ENCODE measurements at places on chromosomes 6 and 20. TPM values are rescaled to one million over a fixed set of nuclear protein-coding genes. Genes with fewer than 3 reads are reported as not detected.

- DNase-seq = no peak
- H3K27me3 ChIP-seq = no peaks in the 10 kb centered on the region
- no peaks in the 10 kb centered on the region for H3K4me1 ChIP-seq
- H3K36me3 ChIP-seq = no peaks in the 10 kb centered on the region
- H3K27ac ChIP-seq = no peak overlapping the region
- H3K4me3 ChIP-seq = no peak overlapping the region
Observed at GRCh38 chr6:156376091-156376490, 401.1 kb upstream of the ARID1B start.

DNA sequence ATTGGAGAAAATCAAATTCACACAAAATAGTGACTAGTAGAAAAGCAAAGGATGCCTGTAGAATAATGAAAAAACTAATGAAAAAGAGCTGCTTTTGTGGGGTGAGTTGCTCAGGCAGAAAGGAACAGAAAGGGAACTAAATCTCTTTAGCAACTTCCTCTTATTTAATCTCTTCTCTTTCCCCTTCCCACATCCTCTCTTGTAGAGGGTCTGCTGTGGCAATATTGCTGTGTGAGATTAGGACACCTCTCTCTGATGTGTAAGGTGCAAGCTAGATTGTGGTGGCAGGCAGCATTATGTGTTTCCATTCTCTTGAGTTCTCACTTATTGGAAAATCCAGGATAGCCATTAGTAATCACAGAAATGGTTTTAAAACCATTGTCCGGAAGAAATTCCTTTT lies 49.7 kb downstream of the SYNE1 start:
- peaks cover 5% of the 10 kb centered on the region for H3K4me1 ChIP-seq
- H3K4me3 ChIP-seq = no peak overlapping the region
- H3K36me3 ChIP-seq = no peaks in the 10 kb centered on the region
- no peak for DNase-seq

DNA sequence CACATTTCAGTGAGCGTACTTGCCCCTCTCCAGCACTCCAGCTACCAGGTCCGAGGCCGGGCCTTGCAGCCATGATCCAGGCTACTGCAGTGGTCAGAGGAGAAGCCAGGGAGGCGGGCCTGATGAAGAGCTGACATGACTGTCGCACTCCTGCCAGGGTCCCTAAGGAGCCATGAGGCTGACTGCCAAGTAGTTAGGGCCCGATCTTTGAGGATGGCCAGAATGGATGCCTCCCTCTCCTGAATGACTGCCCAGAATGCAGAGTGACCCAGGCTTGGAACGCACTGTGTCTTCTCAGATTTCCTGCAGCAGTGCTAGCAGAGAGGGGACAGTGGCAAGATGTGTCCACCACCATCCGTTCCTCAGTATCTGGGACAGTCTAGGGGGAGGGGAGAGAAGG lies 24.7 kb upstream of the LRFN2 start:
- H3K4me1 ChIP-seq = no peaks in the 10 kb centered on the region
- no peaks in the 10 kb centered on the region for H3K36me3 ChIP-seq
- H3K27ac ChIP-seq = no peak overlapping the region
- H3K27me3 ChIP-seq = peaks cover 100% of the 10 kb centered on the region
- H3K4me3 ChIP-seq = no peak overlapping the region
- no peak for DNase-seq

The CEP250 gene
- 15.3 TPM for total RNA-seq

- peaks cover 22% of the 10 kb centered on the region for H3K4me1 ChIP-seq
- peaks cover 100% of the 10 kb centered on the region for H3K27me3 ChIP-seq
Observed at GRCh38 chr6:84763886-84764331, 489 bp downstream of the TBX18 start.

DNA sequence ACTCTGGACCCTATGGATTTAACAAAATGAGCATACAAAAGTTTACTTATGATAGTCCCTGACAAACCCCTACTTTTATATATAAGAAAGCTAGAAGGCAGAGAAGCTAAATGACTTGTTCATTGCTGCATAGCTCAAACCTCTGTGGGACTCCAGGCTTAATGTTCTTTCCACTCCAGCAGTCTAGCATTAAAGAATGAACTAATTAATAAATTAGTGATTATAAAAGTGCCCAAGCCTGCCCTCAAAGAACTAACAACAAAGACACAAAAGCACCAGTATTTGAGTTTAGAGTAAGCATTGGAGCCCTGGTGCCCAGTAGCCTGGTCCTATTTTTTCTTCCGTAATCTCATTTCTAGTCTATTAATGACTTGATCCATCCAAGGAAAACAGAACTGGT lies 59.9 kb downstream of the LAMA4 start:
- peaks cover 45% of the 10 kb centered on the region for H3K36me3 ChIP-seq
- no peak overlapping the region for H3K4me3 ChIP-seq
- DNase-seq = no peak
- no peaks in the 10 kb centered on the region for H3K27me3 ChIP-seq

DNA sequence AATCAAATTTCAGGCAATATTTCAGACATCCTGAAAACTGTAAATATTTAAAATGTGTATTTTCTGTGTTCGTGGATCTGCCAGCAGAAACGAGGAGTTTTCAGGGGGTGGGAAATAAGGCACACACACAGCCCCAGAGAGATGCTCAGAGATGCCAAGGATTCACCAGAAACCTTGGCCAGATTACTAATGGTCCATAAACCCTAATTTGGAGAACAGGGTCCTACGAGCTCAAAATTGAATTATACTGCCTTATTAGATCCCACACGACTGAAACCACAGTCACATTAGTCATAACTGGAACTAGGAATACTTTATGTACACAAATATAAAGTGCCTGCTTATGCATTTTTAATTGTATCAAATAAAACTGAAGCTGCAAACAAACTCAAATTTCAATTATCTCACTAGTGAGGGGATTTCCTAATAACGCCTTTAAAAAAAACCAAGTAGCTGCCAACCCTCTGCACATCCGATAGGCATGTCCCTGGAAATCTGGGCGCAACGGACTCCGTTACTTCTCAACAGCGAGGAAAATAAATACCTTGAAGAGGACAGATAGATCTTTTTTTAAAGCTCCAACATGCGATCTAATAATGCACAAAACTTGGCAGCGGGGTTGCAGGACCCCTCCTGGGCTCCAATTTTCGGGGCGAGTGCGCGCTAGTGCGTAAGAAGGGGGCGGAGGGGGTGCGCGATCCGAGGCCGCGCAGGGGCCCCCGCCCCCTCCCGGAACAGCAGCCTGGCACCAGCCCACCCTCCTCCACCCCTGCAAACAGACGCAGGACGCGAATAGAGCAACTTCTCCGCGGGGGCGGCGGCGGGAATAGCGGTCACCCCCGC lies 897 bp downstream of the CHD6 start:
- H3K27ac ChIP-seq = peak overlapping the region; percentile 93
- no peaks in the 10 kb centered on the region for H3K27me3 ChIP-seq
- peak overlapping the region; percentile 83 for H3K4me3 ChIP-seq
- DNase-seq = peak; percentile 24

The NR2E1 gene
- total RNA-seq = not detected

The MACROD2 gene
- 3.6 TPM for total RNA-seq

- no peak overlapping the region for H3K27ac ChIP-seq
- H3K36me3 ChIP-seq = peaks cover 99% of the 10 kb centered on the region
- no peak overlapping the region for H3K4me3 ChIP-seq
- no peaks in the 10 kb centered on the region for H3K27me3 ChIP-seq
- no peaks in the 10 kb centered on the region for H3K4me1 ChIP-seq
Observed at GRCh38 chr6:89708316-89708715, 69.8 kb upstream of the LYRM2 start.

DNA sequence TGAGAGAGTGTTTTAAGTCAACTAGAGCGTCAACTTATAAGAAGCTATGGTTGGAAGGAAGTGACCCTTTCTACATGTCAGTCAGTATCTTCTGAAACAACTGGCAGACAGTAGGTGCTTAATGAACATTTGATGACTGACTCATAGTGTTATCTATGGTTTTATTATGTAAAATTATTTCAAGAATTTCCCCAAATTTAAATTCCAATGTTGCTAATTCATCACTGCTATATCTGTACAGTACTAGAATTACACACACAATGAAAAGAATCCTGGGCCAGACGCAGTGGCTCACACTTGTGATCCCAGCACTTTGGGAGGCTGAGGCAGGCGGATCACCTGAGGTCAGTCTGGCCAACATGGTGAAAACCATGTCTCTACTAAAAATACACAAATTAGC lies 721.4 kb upstream of the FLRT3 start:
- no peak overlapping the region for H3K27ac ChIP-seq
- H3K4me1 ChIP-seq = no peaks in the 10 kb centered on the region
- H3K36me3 ChIP-seq = no peaks in the 10 kb centered on the region
- H3K27me3 ChIP-seq = no peaks in the 10 kb centered on the region
- H3K4me3 ChIP-seq = no peak overlapping the region
- DNase-seq = no peak
